ENCODE measurements at places on chromosomes 11 and 22.

DNA sequence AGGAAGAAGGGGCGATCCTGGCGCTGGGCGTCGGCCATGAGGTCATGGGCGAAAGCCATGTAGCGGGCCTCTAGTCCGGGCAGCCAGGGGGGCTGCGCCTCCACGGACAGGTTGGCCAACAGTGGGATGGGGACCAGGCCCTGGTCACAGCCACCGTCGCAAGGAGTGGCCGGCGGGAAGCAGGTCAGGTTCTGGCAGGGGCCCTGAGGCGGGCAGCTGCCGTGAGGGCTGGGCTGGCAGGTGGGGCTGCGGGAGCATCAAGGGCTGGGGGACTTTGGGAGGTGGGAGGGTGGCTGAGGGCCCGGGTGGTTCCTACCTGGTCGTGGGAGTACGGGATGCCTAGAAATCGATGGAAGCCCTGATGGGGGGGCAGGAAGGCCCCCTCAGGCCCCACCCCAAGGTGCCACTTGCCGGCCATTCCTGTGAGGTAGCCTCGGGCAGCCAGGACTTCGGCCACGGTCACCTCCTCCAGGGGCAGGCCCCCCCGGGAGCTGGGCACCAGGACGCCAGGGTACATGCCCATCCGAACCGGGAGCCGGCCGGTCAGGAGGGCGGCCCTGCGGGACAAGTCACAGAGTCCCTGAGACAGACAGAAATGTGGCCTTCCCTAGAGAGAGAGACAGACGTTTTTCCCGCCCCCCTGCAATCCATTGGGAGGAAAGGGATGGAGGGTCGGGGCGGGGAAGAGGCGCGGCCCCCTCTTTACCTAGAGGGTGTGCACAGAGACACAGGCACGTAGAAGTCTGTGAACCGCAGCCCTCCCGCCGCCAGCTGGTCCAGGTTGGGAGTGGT, 906 bp downstream of the ARSA start:
- DNase-seq, result peak; percentile 55

DNA sequence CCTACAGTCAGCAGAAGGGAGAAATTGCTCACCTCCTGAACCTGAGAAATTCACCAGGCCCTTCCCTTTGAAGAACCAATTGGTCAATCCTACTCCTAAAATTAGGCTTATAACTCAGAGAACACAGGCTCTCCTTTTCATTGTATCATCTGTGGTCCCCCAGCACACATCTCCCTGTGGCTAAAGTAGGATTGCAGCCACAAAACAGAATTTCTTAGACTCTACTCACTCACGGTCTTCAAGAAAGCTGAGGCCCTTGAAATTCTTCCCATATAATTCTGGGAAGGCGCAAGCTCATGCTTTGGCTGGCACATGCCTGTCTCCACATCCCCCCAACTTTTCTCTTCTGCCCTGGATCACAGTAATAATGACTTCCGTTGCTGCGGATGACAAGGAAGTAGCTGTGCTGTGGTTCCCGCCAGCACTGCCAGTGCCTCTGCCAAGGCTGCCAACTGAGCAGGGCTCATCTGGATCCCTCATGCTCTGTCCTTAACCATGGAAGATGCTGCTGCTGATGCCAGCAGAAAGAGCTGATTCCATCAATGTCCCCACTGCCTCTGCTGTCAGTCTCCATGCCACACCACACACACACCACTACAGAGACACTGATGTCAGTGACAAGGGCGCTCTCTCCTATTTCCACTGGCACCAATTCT, 200.6 kb upstream of the POU2AF2 start:
- DNase-seq, result no peak

DNA sequence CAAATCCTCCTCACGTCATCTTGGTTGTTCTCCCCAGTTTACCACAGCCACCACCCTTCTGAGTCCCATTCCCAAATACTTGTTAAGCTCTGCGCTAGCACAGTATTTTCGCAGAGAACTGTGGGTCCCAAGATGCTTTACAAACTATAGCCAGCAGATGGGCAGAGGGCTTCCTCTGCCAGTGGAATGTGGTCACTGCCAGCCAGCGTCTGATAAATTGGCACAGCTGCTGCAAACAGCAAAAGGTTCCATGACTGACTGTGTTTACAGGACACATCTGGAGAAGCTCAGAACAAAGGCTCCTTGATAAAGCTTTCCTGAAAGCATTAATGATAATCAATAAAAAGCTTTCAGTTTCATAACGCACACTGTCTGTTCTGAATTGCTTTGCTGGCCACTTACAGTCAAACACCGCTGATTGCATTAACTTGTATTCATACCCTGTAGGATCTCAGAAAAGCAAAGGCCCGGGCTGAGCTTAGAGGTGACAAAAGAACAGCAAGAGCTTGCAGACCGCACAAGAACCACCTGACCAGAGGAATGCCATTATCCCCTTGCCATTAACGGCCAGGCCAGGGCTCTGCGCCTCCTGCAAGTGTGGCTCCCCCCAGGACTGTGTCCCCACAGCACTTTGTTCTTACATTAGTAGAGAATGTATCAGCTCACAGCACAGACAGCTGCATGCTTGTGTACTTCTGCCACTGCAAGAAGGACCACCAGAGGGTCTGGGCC, 120.6 kb downstream of the MICAL3 start:
- peak; percentile 88 for DNase-seq

DNA sequence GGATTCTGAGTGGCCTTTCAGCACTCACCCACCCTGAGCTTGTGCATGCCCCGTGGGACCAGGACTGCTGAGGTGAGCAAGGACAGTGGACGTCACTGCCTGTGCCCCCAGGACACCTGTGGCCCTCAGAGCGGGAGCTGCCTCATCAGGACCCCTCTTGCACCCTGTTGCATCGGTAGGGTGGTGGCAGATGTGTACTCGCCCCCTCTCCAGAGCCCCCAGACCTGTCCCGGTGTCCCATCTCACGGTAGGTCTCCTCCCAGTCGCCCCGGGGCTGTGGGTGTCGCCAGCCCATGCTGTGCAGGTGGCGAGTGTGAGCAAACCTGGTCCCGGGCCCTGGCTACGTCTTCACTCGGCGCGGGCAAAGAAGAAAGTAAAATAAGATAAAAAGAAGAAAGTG, 374.2 kb downstream of the TBC1D22A start:
- DNase-seq, result no peak

DNA sequence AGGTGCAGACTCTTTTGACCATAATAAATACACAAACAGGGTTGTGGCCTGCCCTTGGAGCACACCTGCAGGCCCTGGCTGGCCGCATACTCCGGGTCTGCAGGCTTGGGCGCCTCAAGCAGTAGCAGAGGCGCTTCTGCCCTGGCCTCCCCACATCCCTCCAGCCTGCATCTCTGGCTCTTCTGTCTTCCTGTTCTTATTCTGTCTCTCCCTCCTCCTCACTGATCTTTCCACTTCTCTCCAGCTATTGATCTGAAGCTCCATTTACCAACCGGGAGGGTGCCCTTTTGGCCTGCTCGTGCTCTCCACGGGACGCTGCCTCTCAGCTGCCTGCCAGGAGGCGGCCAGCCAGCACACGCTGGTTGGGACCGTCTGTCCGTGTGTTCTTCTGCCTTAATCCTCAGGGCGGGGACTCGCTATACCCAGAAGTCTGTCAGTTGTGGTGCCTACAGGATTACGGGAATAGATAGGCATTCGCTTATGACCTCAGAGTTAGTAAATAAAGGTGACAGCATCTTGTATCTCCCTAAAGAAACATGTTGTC, 5.2 kb downstream of the UPB1 start:
- no peak for DNase-seq

GRCh38 chr22:37909766-37910165, 3.7 kb downstream of the MICALL1 start:
- DNase-seq, result no peak
